ENCODE measurements at places on chromosomes 7 and 10. TPM values are rescaled to one million over a fixed set of nuclear protein-coding genes. Genes with fewer than 3 reads are reported as not detected.

Gene LBX1
- total RNA-seq = not detected

Gene VPS50
- total RNA-seq = 27.5 TPM

Gene PTF1A
- not detected for total RNA-seq

Gene UBE2H
- total RNA-seq = 77.9 TPM

Gene RARRES2
- not detected for total RNA-seq

Gene TUBB8
- not detected for total RNA-seq

Gene GPER1
- not detected for total RNA-seq

Gene ZDHHC6
- total RNA-seq = 32.4 TPM

Gene CHST3
- not detected for total RNA-seq

DNA sequence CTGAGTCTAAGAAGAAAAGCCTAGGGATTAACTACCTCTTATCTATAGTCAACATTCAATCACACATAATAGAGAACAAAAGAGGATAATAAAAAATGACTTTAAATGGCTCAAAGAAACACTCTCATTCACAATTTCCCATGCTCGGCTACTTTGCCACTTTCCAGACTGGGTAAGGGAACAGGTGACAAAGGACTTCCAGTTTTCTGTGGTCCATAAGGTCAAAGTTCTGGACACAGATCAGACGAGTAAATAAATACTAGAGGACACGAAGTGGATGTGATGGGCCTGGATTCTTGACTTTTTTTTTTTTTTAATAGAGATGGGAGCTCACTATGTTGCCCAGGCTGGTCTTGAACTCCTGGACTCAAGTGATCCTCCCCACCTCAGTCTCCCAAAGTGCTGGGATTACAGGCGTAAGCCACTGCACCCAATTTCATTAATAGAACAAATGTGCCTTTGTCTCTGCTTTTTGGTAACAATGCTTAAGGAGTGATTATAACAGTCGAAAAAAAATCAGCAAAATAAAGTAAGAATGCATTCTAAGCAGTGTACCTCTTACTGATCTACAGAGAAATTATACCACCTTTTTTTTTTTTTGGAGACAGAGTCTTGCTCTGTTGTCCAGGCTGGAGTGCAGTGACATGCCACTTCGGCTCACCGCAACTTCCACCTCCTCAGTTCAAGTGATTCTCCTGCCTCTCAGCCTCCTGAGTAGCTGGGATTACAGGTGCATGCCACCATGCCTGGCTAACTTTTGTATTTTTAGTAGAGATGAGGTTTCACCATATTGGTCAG lies 70.6 kb downstream of the WAPL start:
- no peak for DNase-seq

DNA sequence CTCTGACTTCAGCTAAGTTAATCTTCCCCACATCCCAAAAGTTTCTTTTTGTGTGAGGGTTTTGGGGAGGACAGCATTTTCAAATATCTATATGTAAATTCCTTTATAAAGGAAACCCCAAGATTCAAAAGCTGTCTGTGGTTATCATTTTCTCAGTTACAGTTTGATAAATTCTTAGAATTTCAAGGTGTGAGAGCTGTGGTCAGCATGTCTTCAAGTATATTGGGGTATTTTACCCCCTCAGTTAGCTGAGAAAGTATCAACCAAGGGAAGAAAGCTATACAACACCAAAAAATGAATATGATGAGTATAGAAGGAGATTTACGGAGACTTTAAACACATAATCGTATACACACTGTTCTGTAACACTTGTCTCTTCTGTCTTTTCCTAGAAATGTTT lies 109.2 kb downstream of the SND1 start:
- no peak for DNase-seq

GRCh38 chr10:70561070-70561469 lies 41.5 kb downstream of the PRF1 start:
- DNase-seq = no peak

GRCh38 chr10:58554316-58554715 lies 41.6 kb downstream of the BICC1 start:
- no peak for DNase-seq

DNA sequence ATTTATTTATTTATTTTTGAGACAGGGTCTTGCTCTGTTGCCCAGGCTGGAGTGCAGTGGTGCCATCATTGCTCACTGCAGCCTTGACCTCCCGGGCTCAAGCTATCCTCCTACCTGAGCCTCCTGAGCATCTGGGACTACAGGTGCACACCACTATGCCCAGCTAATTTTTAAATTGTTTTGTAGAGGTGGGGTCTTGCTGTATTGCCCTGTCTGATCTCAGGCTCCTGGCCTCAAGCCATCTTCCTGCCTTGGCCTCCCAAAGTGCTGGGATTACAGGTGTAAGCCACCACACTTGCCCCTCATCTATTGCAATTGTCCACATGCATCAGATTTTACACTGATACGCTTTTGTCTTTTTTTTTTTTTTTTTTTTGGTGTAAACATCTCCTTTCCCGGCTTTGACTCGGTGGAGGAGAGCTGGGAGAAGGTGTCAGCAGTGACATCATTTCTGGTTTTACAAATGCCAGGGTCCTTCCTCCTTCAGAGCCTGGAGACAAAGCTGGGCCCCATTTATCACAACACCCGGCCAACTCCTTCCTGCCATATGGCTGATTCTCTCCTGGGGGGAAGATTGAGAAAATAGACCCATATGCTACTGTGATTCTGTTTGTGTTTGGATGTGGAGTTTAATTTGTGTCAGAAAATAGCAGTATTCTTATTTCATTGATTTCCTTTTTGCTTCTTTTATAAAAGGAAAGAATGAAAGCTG lies 61.3 kb downstream of the GALNT17 start:
- no peak for DNase-seq

- DNase-seq = no peak
Measured at GRCh38 chr7:4500812-4501211, 181.3 kb upstream of the FOXK1 start.

- DNase-seq = no peak
Measured at GRCh38 chr7:106606120-106606519, 54.8 kb downstream of the CCDC71L start.

- no peak for DNase-seq
Measured at GRCh38 chr10:48543182-48543844, 61.6 kb downstream of the ARHGAP22 start.

DNA sequence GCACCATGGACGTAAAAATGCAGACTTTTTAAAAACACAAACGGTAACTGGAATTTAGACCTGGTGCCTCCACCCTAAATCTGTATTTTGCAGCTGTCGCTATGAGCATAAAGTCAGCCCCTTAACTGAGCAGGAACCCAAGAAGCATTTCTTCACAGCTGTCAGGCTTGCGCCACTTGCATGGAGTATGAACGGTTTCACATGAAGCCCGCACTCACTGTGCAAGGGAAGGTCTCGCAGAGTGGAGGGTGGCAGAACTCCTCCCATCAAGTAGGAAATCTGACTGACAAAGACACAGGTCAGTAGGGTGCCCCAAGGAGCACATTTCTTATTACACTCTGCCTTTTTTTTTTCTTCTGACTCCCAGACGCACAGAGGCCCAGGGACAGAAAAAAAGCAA lies 58.5 kb downstream of the ELMO1 start:
- no peak for DNase-seq

GRCh38 chr7:116211913-116212596 lies 1.7 kb downstream of the TES start:
- DNase-seq = no peak

DNA sequence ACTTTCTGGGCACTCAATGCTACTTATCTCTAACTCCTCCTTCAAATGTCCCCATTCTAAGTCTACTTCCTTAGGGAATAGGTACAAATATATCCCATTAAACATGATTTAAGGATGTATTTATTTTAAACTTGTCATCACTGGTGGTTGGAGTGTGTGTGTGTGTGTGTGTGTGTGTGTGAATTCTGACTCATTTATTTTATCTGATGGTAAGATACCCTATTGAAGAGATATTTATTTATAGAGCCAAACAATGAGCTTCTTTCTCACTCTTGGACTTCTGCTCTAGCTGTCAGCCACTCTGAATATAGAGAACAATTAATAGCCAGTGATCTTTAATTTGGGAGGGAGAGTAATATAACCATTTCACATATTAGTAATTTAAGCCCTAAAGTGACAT lies 17.8 kb upstream of the MAGI2 start:
- DNase-seq = no peak

GRCh38 chr7:47808321-47808720 lies 139.9 kb downstream of the PKD1L1 start:
- no peak for DNase-seq

- no peak for DNase-seq
Measured at GRCh38 chr7:43727003-43727402, 2.3 kb downstream of the COA1 start.

DNA sequence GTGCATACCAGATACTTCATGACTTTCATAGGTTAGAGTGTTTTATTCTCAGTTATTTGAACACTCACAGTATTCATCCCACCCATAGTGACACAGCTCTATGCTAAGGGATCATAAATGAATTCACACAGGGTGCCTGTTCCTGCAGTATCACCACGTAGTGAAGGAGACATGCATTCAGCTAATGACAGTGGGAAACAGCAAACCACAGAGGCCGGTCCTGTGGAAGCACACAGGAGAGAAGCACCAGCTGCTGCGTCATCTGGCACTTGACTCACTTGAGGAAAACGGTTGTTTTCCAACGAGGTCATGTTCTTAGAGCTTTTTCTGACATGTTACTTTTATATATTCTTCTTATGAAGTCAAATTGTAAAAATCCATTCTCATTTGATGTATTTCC lies 73.0 kb downstream of the UBE3C start:
- DNase-seq = no peak

- DNase-seq = no peak
Measured at GRCh38 chr10:126730856-126731609, 60.5 kb upstream of the C10orf90 start.

DNA sequence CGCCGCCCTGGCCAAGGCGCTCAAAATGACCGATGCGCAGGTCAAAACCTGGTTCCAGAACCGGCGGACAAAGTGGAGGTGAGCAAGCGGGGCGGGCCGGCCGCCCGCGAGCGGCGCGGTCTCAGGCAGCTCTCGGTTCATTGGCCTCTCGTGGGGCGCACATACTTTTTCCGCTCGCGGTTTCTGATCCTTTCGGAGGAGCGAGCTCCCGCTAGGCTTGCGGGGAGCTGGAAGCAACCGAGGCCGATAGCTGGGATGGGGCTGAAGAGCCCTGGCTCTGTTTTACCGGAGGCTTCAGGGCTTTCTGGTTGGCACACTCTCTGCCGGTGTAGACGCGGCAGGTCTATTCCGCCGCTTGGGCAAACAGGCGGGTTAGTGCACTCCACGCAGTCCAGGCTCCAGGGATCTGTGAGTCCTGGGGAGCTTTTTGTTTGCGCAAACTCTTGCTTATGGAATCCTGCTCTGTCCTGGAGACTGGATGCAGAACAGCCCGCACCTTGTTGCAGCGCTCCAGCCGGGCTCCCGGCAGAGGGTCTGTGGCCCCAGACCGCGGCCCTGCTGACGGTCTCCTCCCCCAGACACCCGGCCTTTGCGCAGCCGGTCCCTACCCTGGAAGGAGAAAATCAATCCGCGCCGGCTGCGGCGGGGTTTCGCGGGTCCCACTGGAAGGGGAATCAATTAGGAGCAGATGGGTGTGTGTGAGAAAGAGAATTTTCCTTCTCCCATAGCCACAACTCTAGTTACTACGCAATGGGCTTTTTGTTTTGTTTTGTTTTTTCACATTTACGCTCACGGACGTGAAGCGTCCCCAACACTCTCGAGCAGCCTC lies 3.4 kb downstream of the TLX1 start:
- DNase-seq = no peak
